Activated naive CD4-positive, alpha-beta T cell (primary cell): ENCODE measurements at places on chromosomes 12 and 14.

DNA sequence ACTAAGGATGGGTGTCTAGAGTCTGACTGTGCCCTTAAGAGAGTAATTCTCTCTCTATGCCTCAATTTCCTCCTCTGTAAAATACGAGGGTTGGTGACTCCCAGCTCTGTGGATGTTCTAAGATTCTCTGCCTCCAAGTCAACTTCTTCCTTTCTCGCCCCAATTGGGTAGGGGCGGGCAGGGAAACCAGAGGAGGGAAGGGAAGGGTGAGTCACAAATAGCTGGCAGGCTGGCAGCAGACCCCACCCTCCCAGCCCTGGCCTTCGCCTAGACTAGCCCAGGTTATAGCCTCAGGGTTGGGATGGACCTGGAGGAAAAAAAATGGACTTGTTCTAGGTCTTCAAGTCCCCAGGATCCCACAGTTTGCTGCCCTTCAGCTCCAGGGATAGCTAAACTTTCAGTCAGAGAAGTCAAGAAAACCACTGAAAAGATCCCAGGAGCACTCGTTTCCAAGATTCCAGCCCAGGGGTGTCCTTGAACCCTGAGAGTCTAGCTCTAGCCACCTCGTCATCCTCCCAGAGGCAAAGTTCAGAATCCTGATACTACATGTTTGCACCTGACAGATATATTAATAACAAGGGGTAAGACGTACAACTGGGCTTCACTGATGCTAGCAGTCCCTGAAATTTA is 2.3 kb downstream of the DGKA start:
- DNase-seq = no peak

- DNase-seq = no peak
Measured at GRCh38 chr12:73266206-73266605, 994.0 kb downstream of the TRHDE start.

- DNase-seq = no peak
Measured at GRCh38 chr12:88691811-88692210, 111.5 kb upstream of the KITLG start.

GRCh38 chr14:93332397-93332852 is 411 bp downstream of the BTBD7 start:
- DNase-seq = no peak

DNA sequence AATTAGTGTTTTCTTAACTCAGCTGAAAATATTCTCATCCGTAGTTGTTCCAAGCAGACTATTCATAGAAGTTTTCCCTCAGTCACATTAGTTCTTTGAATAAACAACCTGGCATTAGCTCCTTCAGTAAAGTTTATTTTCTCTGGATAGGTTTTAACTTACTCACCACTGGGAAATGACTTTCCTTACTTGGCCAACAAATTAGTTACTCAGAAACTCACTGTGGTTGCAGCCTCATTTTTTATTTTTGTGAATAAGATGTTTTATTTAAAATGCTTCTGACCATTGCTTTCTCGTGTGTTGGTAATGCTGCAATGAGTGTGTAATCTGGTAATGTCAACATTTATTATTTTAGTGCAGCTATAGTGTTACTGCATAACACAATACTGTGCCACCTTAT is 74.9 kb downstream of the NOVA1 start:
- DNase-seq = no peak

GRCh38 chr12:126290456-126290855 is 1225.2 kb downstream of the AACS start:
- no peak for DNase-seq

GRCh38 chr14:25042362-25043299 is 7.3 kb downstream of the STXBP6 start:
- DNase-seq = no peak

DNA sequence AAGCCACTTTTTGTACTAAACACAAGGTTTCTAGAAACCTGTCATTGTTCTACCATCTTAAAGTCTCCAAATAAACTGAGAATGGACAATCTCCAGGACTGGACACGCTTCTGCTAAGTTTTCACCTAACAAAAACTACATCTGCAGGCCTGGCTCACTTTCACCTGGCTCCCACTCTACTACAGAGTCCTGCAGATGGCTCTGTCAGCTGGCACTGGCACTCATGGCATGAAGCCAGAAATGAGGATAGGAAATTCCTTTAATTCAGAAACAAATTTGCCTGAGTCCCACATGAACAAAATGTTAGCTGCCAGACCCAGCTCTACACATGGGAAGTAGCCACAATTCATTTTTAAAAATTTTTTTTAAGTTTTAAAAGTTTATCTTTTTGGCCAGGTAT is 42.1 kb downstream of the STXBP6 start:
- DNase-seq = no peak

DNA sequence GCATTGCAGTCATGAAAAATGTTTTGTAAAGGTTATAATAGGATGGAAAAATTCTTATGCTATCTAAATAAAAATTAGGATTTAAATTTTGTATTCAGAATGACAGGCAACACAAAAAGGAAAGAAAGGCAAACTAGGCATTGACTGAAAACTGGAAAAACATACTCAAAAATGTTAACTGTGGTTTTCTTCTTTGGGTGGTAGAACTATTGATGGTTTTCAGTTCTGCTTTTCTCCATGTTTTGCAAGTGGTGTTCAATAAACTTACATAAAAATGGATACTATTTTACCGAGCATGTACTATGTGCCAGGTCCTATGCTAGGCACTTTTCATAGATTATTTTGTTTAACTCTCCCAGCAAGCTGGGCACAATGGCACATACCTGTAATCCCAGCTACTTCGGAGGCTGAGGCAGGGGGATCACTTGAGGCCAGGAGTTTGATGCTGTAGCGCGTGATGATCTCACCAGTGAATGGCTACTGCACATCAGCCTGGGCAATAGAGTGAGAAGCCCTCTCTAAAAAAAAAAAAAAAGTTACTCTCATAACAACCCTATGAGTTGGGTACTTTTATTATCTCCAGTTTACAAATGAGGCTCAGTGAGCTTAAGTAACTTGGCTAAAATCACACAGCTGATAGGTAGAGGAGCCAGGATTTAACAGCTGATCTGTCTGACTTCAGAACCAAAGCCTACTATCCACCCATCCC is 26.3 kb upstream of the TCP11L2 start:
- DNase-seq = no peak
